ENCODE measurements at places on chromosomes 1 and 21. TPM values are rescaled to one million over a fixed set of nuclear protein-coding genes. Genes with fewer than 3 reads are reported as not detected.

WNT9A gene
- 10.8 TPM for total RNA-seq

TNFSF4 gene
- total RNA-seq, result 0.60 TPM

DNA sequence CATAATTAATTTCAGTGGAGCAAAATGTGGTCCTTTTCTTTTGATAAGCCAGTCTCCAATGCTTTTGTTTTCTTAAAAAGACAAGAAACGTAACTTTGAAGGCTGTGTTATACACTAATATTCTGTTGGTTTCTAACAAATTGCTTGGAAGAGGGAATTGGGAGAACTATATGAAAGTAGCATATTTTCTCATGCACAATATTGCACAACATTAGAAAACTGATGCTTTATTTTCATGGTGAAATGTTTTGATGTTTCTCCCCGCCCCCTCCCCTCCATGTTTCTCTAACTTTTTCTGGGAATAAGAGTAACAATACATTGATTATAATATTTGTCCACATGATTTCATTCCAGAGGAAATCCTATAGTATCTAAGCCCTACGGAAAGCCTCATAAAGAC is 115.4 kb downstream of the OLFML2B start:
- no peak for DNase-seq

MSTO1 gene
- total RNA-seq, result 5.2 TPM

- peak; percentile 73 for DNase-seq
Observed at GRCh38 chr1:226001963-226002666, 3.0 kb upstream of the SDE2 start.

GRCh38 chr1:150429805-150430204 is 57.4 kb upstream of the TARS2 start:
- DNase-seq, result no peak
